ENCODE measurements at places on chromosomes 7 and 10.

- no peak for DNase-seq
These were observed 4.6 kb upstream of the USP6NL start for GRCh38 chr10:11616021-11616420.

GRCh38 chr10:21449288-21449966, 76.1 kb downstream of the SKIDA1 start:
- DNase-seq: no peak

DNA sequence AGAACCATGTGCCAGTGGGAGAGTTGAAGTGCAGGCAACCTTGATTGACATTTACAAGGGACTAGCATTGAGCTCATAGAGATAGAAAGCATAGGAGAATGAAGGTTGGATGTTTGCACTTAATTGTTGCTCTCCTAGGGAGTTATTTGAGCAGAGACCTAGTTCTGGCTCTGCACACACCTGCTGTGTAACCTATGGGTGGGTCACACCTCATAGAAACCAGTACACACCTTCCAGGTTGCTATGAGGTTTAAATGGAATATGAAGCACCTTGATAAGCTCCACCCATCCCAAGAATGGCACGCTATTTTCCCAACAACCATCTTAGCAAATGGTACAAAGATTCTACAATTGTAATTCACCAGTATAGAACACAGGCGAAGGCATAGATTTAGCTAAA, 86.2 kb upstream of the AOAH start:
- no peak for DNase-seq

GRCh38 chr10:34861293-34862021, 46.4 kb upstream of the PARD3 start:
- DNase-seq: peak; percentile 49

- DNase-seq: no peak
These were observed 23.7 kb downstream of the ZNF503 start for GRCh38 chr10:75377869-75378268.

- no peak for DNase-seq
These were observed 83.6 kb upstream of the CHCHD3 start for GRCh38 chr7:133165529-133165928.

DNA sequence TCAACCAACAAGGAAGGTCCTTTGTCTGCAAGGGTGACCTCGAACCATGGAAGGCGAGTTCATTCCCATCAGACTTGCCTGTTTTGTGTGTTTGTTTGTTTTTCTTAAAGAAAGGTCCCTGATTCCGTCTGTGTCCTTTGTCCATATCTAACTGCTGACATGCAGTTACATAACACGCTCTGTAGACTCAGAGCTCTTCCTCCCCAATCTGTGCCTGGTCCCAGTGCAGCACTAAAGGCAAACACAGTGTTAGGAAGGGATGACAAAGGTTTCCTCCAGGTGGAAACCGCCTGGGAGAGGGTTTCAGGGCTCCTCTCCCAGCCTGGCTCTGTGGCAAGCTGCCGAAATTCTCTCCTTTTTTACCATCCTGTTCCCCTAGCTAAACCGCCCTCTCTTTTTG, 13.4 kb downstream of the JCAD start:
- no peak for DNase-seq

- peak; percentile 67 for DNase-seq
These were observed 12.5 kb upstream of the NKX2-3 start for GRCh38 chr10:99520040-99520846.

- no peak for DNase-seq
These were observed 33.6 kb downstream of the WAC start for GRCh38 chr10:28566458-28567015.

DNA sequence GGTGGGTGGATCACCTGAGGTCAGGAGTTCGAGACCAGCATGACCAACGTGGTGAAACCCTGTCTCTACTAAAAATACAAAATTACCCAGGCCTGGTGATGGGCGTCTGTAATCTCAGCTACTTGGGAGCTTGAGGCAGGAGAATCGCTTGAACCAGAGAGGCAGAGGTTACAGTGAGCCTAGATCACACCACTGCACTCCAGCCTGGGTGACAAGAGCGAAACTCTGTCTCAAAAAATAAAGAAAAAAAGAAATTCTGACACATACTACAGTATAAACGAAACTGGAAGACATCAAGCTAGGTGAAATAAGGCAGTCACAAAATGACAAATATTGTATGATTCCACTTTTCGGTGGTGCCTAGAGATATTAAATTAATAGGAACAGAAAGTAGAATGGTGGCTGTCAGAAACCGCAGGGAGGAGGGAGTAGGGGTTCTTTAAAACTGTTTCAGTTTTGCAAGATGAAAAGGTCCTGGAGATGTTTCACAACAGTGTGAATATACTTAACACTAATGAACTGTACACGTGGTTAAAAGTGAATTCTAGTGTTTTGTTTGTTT, 23.2 kb downstream of the PILRA start:
- no peak for DNase-seq

- DNase-seq: no peak
These were observed 224.9 kb upstream of the AUTS2 start for GRCh38 chr7:69373171-69374043.

DNA sequence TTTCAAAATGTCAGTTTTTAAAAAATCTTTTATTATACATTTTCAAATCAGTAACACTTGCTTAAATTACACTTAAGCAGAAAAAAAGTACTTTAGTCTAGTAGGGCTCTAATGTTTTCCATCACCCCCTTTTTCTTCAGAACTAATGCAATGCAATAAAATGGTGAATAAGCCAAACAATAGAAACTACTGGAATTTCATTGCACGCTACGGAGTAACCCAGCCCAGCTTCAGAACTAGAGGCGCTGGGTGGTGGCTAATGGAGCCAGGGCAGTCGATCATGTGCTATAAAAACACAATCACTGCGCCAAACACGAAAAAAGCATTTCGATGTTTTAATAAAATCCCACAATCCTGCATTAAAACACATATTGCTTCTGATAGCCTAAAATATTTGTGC, 59.9 kb upstream of the ODAD2 start:
- DNase-seq: no peak

DNA sequence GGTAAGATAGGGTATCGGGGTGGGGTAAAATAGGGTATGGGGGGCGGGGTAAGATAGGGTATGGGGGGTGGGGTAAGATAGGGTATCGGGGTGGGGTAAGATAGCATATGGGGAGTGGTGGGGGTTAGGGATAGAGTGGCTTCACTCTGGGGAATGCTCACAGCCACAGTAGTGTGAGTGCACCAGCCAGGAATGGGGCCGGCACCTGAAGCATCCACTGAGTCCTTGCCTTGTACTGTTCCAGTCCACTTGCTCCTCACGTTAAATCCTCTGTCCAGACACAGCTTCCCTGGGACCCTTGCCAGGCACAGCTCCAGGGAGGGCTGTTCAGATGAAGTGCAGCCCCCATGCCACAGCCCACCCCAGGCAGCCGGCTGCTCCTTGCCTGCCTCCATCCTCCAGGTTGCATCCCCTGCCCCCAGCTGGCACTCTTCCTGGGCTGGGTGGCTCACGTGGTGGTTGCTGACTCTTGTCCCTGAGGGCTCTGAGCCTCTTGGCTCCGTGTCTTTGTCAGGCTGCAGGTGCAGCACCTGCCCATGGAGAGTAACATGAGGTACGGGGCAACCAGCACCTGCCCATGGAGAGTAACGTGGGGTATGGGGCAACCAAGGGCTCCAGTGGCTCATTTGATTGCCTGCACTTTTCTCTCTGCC, 268.4 kb downstream of the TCERG1L start:
- no peak for DNase-seq
